ENCODE measurements at places on chromosomes 16 and 17.

GRCh38 chr16:13956635-13957196 is 36.8 kb downstream of the ERCC4 start:
- peak; percentile 3 for DNase-seq

- no peak for DNase-seq
Observed at GRCh38 chr17:17768424-17769088, 68.2 kb downstream of the SREBF1 start.

DNA sequence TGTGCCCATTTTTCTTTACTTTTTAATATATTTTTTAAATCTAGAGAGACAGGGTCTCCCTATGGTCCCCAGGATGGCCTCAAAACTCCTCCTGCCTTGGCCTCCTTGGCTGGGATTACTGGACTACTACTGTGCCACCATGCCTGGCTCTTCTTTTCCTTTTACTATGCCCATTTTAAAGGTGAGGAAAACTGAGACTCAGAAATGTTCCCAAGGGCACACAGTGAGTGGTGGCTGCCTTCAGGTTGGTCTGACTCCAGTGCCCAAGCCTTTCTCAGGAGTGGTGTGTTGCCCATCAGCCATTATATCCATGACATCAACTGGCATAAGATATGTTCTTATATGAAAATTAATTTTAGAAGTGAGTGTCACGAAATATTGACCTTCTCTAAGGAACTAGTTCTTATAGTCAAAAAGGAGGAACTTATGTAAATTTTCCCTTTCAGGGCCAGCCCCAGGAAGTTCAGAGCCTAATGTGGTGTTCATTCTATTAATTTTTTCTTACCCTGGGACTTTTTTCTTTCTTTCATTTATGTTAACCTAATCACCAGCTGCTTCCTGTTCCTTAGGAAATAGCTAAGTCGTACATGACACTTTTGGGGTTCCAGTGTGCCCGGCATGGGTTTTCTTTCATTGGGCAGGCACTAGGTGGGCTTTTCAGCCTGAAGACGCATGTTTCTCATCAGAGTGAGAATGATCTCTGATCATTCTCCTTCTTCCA is 17.9 kb upstream of the SPN start:
- no peak for DNase-seq

DNA sequence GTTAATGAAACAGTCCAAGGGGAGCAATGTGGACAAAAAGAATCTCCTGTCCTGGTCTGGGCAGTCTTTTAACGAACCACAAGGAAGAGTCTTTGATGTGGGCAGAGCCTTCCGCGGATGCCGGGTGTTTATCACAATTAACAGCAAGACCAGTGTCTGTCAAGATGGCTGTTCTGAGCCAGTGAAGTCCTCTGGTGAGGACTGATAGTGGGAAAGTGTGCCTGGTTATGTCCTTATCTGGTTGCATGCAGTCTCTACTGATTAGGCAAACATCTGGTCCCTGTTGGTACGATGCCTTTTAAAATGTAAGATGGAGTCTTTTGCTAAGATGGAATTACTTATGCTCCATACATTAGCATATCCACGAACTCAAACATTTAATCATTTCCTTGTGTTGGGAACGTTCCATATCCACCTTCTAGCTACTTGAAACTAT is 88.5 kb downstream of the ZNF18 start:
- DNase-seq: no peak

GRCh38 chr17:72574675-72575510 is 454.1 kb downstream of the SOX9 start:
- DNase-seq: no peak

- DNase-seq: no peak
Observed at GRCh38 chr17:8018436-8018835, 16.0 kb downstream of the GUCY2D start.

DNA sequence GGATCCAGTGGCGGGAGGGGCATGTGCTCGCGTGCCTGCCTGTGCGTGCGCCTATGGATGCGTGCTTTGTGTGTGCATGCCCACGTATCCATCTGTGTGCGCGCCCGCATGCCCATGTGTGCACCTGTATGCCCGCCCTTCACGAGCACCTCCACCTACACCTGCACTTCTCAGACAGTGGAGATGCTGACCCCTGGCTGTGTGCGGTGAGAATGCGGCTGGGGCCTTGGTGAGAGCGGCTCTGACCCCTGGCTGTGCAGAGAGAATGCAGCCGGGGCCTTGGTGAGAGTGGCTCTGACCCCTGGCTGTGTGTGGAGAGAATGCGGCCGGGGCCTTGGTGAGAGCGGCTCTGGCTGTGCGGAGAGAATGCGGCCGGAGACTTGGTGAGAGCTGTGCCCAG is 33.9 kb downstream of the AXIN1 start:
- DNase-seq: no peak

DNA sequence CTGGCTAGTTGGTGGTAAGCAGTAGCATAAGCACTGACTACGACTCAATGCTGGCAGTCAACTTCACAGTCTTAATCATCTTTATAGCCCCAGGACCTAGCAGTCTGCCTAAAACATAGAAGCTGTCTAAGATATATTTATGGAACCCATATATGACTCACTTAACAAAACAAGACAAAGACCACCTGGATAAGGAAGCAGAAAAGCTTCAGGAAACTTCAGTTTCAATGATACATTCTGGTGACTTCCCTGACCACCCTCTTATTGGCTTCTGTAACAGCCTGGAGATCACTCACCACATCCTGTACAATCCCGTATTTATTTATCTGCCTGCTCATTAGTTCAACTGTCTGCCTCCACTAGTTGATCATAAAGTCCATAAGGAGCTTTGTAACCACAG is 95.5 kb downstream of the PMP22 start:
- DNase-seq: peak; percentile 51

DNA sequence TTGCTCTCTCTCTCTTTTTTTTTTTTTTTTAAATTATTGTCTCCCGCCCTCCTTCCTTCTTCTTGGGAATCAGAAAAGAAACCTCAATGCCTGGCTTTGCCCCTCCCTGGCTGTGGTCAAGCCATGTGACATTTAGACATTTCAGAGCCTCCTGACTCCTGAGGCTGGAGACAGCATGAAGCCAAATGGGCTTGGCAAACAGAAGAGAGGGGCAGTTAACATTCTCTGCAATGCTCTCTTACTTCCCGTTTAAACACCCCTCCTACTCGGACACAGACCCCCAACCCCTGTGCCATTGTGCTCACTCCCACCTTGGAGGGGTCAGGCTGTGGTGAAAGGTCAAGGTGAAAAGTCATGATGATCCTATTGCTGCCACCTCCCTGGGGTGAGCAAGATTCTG is 14.7 kb upstream of the MEOX1 start:
- DNase-seq: peak; percentile 25

DNA sequence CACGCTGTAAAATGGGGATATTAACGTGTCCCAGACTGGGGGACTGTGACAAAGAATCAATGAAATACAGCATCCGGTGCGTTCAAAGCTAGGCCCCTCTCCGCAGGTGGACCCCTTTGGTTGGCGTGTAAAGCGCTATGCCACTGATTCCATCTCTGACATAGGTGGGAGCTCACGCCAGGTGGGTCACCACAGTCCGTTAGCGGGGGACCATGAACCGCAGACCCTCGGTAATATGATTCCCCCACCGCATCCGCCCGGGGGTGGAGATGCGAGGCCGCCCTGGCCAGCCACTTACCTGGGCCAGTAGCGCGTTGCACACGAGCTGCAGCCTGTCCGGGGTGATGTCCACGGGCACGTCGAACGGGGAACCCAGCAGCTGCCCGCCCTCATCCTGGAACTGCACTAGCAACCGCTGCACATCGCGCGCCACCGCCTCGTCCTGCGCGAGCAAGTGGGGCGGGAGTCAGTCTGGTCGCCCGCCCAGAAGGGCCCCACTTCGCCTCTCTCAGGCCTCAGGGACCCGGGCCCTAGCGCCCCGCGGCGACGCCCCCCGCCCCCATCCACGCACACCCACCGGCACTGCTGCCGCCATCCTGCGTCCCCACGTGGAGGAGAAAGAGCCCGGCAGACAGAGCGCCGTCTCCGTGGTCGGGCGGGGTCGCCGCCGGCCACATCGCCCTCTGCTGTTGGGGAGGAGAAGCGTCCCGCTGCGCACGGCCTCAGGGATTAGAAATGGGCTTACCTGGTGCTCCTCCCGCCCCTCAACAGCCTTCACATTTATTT is at the start of gene NLE1:
TSS of gene NLE1 (minus strand) at position 623 of the 786 bp plus-strand sequence. CDS start at position 595, 28 bp downstream.
- peak; percentile 71 for DNase-seq

GRCh38 chr17:42284024-42284369 is 4.3 kb upstream of the STAT5A start:
- no peak for DNase-seq

- DNase-seq: no peak
Observed at GRCh38 chr17:57984936-57985674, 2.9 kb downstream of the VEZF1 start.

- no peak for DNase-seq
Observed at GRCh38 chr16:22358000-22358399, 16.4 kb downstream of the CDR2 start.

DNA sequence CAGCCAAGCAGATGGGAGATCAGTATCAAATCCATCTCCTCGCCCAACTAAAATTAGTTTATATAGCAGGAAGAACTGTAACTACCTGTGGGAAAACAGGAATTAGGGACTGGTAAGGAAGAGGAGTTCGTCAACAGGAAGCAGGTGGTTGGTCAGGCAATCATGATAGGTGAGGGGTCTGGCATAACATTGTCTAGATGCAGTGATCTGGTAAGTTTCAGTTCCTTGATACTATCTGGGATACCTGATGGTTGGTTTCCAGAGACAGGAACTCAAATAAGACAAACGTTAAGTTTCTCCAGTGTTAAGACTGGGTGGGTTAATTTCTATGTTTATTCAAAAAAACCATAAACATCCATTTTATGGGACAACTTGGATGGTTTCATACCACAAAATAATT is 53.8 kb downstream of the CEP112 start:
- DNase-seq: no peak

DNA sequence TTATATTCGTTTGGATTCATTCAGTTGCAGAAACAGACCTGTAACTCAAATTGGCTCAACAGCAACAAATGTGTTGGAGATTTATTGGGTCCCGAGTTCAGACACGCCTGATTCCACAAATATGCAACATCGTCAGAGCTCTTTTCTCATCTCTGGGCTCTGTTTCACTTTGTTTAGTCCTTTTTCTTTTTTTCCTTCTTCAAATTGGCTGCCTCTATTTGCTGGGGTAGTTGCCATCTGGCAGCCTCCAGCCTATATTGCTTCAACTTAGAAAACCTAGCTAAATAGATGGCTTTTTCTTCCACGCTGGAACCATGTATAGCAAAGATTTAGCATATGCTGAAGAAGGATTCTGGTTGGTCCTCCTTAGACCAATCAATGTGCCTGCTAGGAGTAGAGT is 398.5 kb downstream of the RBFOX1 start:
- DNase-seq: no peak

- DNase-seq: peak; percentile 47
Observed at GRCh38 chr17:14940108-14940937, 324.8 kb downstream of the PMP22 start.

DNA sequence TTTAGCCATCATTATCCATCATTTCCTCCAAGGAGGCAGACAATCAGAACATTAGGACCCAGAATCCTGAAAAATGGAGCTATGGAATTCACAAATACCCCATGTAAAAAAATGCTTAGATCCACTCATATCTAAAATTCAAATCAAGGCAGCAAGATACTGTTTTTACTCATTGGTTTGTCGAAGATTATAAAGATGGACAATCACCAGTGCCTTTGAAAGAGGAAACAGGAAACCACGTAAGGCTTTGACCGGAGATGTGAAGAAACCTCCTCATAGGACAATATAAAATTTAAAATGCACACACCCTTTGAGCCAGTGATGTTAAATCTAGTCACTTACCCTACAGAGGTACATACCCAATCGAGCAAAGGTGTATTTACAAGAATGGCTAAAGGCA is 130.0 kb downstream of the XYLT1 start:
- no peak for DNase-seq

DNA sequence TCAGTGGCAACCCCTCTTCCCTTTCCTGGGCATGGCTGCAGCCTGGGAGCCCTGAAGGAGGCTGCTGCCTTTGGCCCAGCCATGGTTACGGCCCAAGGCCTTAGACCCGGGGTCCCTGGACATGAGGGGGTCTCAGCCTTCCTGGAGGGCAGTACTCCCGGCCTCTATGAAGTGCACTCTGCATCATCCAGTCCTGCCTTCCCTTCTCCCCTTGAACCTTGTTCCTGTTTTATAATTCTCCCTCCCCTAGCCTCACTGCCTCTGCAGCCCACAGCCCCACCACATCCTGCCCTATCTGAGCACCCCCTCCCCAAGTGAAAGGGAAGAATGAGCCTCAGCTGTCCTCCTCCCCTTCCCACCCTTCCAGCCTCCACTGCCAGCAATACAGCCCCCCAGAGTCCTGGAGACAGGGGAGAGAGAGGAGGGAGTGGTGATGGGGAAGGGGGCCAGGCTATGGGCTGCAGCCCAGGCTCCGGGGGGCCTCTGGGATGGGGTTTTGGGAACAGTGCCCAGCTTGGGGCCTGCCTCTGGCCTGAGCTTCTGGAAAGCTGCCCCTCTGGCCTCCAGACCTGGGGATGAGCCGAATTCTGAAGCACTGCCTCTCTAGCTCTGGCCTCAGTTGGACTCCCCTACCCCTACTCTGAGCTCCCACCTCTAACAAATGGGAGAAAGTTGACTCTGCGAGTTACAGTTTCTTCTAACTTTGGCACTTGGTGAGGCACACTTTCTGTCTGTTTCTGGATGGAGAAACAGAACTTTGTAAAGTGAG is 7.6 kb downstream of the CCR7 start:
- no peak for DNase-seq

DNA sequence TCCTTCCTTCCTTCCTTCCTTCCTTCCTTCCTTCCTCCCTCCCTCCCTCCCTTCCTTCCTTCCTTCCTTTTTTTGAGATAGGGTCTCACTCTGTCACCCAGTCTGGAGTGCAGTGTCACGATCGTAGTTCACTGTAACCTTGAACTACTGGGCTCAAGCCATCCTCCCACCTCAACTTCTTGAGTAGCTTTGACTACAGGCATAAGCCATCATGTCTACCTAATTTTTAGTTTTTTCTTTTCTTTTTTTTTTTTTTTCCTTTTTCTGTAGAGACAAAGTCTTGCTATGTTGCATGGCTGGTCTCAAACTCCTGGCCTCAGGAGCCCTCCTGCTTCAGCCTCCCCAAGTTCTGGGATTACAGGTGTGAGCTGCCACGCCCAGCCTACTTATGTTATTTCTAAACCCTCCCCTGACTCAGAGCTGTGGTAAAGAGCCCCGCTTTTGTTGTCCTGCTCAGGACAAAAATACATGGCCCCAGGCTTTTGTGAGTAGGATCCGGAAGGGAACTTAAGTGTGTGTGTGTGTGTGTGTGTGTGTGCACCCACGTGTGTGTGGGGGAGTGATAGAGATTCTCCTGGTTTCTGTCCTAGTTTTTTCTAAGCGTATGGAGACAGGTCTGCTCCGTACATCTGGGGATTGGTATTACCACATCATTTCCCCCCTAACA is 67.1 kb downstream of the PRKCB start:
- DNase-seq: no peak
